ENCODE measurements at places on chromosomes 16 and 17.

DNA sequence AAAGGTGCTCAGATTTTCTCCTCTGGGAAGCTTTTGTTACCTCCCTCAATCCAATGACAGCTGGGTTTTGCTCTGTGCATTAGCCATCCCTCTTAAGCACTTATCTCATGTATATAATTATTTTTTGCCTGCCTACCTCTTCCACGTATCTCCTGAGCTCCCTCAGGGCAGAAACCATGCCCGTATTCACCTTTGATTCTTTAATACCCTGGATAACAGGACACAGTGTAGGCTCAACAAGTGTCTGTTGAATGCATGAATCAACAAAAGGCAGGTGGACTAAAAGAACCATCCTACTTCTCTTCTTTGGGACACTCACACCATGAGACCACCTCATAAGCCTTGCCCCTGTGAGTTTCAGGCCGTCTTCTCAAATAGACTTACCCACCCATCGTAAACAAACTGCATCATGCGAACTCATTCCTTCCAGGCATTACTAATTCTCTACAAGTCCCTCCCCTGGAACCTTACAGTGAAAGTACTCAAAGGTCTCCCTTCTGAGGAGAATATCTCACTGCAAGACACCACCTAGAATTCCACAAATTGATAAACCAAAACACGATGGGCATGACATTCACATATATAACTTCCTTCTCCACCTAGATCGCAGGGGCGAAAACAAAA, 3.2 kb downstream of the ARHGAP17 start:
- DNase-seq, result no peak
- H3K36me3 ChIP-seq, result peaks cover 24% of the 10 kb centered on the region
- no peak overlapping the region for H3K27ac ChIP-seq
- peak overlapping the region; percentile 92 for H3K4me3 ChIP-seq
- H3K4me1 ChIP-seq, result peaks cover 26% of the 10 kb centered on the region

DNA sequence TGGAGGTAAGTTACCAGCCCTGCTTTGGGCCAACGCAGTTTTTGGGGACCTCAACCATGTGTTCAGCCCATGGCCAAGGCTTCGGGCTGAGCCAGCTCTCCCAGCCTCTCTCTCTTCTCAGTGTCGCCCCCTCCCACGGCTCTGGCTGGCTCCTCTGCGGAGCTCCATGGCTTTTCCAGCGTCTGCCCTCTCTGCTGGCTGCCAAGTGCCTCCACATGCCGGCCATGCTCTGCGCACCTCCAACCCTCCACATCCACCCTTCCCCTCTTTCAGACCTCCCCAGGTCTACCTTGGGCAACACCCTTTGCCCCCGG, 23.2 kb downstream of the COTL1 start:
- no peak for DNase-seq
- peaks cover 14% of the 10 kb centered on the region for H3K4me1 ChIP-seq
- H3K4me3 ChIP-seq, result no peak overlapping the region
- H3K27me3 ChIP-seq, result no peaks in the 10 kb centered on the region
- no peak overlapping the region for H3K27ac ChIP-seq

DNA sequence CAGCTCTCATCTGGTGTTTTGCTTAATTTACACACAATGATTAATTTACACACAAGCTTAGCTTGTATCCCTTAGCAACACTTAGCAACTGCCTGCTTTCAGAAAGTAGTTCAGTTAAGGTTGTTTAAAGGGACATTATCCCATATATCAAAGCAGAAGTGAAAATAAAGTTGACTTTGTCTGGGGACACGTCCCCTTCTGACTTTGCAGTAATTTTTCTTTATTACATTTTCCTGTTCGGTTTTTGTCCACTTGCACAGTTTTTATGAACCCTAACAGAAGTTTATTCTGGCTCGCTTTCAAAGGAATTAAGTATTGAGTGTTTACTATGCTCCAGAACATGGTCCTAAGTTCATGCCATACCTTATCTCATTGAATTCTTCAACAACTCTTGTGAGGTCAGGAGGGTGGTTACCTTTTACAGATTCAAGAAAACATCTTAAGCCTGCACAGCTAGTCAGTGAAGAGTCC, 41.5 kb downstream of the ARHGAP44 start:
- H3K27ac ChIP-seq, result no peak overlapping the region
- H3K27me3 ChIP-seq, result no peaks in the 10 kb centered on the region
- no peaks in the 10 kb centered on the region for H3K36me3 ChIP-seq
- no peak for DNase-seq

- no peak overlapping the region for H3K4me3 ChIP-seq
- H3K4me1 ChIP-seq, result no peaks in the 10 kb centered on the region
- H3K27ac ChIP-seq, result no peak overlapping the region
- H3K27me3 ChIP-seq, result no peaks in the 10 kb centered on the region
Observed at GRCh38 chr17:60284709-60285108, 107.2 kb downstream of the USP32 start.

Data from Calu3 (cell line).